Thymus (tissue), 14 donors: ENCODE measurements at places on chromosomes 7 and 10. TPM values are rescaled to one million over a fixed set of nuclear protein-coding genes. Genes with fewer than 3 reads are reported as not detected.

MMD2 gene
- 0.07 TPM for polyA plus RNA-seq

TMEM176A gene
- 27.9 TPM for polyA plus RNA-seq

HMX2 gene
- polyA plus RNA-seq = 0.25 TPM

ASZ1 gene
- 0.09 TPM for polyA plus RNA-seq

CTAGE15 gene
- polyA plus RNA-seq = 0.27 TPM

OR6B1 gene
- not detected for polyA plus RNA-seq

LOXL4 gene
- polyA plus RNA-seq = 3.6 TPM

SUPV3L1 gene
- 76.7 TPM for polyA plus RNA-seq

TAS2R40 gene
- polyA plus RNA-seq = not detected
